ENCODE measurements at places on chromosomes 12 and 14. TPM values are rescaled to one million over a fixed set of nuclear protein-coding genes. Genes with fewer than 3 reads are reported as not detected.

The CLEC1A gene
- not detected for total RNA-seq

DNA sequence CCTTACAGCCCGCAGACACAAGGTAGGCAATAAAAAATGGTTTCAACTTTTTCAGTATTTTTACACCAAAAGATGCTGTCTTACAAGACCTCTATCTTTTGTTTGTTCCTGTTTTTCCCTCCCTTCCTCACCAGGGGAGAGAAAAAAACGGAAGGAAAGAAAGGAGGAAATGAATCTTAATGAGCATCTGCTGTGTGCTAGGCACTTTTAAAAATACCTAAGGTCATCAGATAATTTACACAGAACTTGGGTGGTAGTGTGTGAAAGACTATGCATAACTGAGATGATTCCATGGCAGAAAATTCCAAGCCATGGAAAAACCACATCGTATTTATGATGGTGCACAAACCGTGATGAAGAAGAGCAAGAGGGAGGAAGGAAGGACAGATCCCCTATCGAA, 121.2 kb downstream of the DIP2B start:
- no peak for DNase-seq

The RPS29 gene
- total RNA-seq, result 1,626 TPM

- DNase-seq, result no peak
Observed at GRCh38 chr12:114579389-114579788, 104.6 kb downstream of the TBX3 start.

DNA sequence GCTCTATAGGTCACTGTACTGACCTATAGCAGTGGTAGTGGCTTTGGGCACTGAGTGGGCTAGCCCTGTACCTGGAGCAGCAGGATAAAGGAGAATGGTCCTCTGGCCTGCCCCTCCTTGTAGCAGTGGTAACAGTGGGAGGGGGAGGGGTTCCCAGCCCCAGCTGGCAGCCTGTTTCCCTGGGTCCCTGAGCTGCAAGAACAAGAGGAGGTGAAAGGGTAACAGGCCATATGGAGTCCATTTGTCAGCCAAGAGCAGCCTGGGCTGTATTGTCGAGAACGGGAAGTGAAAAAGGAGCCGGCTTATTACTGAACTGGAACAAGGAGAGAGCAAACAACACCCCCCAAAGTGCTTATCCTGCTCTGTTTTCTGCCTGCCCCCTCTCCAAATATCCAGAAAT, 73.8 kb upstream of the SRSF5 start:
- peak; percentile 75 for DNase-seq

The A2M gene
- not detected for total RNA-seq
